Choroid plexus epithelial cell (primary cell): ENCODE measurements at places on chromosomes 11 and 22.

- DNase-seq, result peak; percentile 90
Observed at GRCh38 chr11:23727794-23728193, 769.1 kb upstream of the LUZP2 start.

GRCh38 chr22:36606659-36607058 lies 77.7 kb upstream of the EIF3D start:
- no peak for DNase-seq

GRCh38 chr22:36480941-36481392 lies 473 bp downstream of the TXN2 start:
- DNase-seq, result no peak

DNA sequence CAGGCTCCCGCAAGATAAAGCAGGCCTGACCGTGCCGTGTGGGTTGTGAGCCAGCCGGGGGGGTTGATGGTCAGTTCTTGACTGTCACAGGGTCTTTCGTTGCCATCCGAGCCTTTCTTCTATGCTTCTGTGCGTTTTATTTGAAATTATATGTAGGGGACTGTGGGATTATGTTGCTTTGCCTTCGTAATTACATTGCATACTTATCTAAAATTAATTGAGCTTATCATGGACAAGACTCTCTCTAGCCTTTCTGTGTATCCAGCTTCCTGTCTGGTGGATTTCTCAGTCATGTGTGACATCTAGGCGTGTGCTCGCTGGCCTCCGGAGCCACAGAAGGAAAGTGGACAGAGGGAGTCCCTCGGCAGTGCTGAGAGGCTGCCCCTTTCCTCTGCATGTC lies 93.2 kb downstream of the TBC1D22A start:
- no peak for DNase-seq

DNA sequence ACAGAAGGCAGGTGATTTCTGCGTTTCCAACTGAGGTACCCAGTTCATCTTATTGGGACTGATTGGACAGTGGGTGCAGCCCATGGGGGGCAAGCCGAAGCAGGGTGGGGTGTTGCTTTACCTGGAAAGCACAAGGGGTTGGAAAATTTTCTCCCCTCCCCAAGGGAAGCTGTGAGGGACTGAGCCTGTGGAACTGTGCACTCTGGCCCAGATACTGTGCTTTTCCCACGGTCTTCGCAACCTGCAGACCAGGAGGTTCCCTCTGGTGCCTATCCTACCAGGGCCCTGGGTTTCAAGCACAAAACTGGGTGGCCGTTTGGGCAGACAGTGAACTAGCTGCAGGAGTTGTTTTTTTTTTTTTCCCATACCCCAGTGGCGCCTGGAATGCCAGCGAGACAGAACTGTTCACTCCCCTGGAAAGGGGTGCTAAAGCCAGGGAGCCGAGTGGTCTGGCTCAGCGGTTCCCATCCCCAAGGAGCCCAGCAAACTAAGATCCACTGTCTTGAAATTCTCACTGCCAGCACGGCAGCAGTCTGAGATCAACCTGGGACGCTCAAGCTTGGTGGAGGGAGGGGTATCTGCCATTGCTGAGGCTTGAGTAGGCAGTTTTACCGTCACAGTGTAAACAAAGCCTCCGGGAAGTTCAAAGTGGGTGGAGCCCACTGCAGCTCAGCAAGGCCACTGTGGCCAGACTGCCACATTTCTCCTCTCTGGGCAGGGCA lies 97.2 kb downstream of the JRKL start:
- peak; percentile 29 for DNase-seq
